Thoracic aorta (tissue), 2 donors: ENCODE measurements at places on chromosomes 13 and 19. TPM values are rescaled to one million over a fixed set of nuclear protein-coding genes. Genes with fewer than 3 reads are reported as not detected.
A peak's percentile ranks its signal among the peaks of the same experiment; 100 is the strongest.

- H3K4me3 ChIP-seq: peak overlapping the region; percentile 88
- H3K4me1 ChIP-seq: peaks cover 7% of the 10 kb centered on the region
- H3K36me3 ChIP-seq: no peaks in the 10 kb centered on the region
- H3K27me3 ChIP-seq: no peaks in the 10 kb centered on the region
- DNase-seq: peak; percentile 2
These were observed 474 bp upstream of the IFT88 start for GRCh38 chr13:20566468-20566897.

- DNase-seq: no peak
- H3K4me3 ChIP-seq: peak overlapping the region; percentile 32
- H3K27me3 ChIP-seq: no peaks in the 10 kb centered on the region
- H3K36me3 ChIP-seq: no peaks in the 10 kb centered on the region
- H3K4me1 ChIP-seq: peaks cover 8% of the 10 kb centered on the region
These were observed 17.2 kb upstream of the RNASEH2B start for GRCh38 chr13:50892210-50892944.

FREM2 gene
- total RNA-seq: 0.14 TPM

MAB21L1 gene
- total RNA-seq: 0.63 TPM

DAPK3 gene
- 241 TPM for total RNA-seq
